ENCODE measurements at places on chromosomes 12 and 14.

GRCh38 chr12:29201296-29201695 is 52.2 kb downstream of the FAR2 start:
- DNase-seq, result no peak

DNA sequence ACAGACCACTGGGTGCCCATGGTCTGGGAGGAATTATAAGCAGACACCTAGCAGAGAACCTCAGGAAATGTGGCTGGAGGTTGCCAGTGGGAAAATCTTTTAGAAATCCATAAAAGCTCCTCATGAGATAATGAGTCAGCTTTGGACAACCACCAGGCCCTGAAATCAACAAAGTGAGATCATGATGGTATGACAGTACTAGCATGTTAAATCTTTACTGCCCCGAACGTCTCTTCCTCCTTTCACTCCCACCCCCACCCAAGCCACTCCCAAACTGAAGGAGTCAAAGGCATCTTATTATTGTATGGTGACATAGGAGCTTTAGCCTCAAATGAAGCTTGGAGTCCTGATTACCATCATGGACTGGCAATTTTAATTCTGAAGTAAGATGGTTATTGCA is 240.0 kb downstream of the DIO2 start:
- DNase-seq, result no peak

DNA sequence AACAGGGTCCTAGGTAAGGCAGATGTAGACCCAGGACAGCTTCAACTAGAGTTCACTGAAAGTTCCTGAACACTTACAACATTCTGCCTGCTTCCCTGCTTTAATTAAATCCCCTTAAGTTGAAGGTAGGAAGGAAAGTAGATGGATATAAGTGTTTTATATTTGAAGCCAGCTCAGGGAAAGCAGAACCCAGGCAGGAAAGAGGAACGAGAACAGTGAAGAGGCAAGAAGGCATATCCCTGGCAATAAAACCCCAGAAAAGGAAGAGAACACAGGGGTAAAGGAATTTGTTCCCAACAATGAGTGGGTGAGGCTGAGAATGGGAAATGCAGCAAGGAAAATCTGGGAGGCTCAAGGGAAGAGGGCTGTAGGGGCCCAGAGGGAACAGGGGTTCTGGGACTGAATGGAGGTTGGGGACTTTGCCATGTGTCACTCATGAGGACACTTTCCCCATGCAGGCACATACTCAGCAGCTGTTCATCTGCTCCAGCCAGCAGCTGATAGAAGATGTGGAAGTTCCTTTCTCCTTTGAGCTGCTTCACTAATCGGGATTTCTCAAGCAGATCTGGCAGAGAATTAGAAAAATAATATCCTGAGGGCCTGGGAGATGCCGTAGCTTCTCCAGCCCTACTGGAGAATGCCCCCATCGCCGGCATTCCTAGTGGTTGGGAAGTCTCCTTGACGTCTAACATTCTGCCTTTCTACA is 3.7 kb downstream of the MYO1A start:
- DNase-seq, result no peak

DNA sequence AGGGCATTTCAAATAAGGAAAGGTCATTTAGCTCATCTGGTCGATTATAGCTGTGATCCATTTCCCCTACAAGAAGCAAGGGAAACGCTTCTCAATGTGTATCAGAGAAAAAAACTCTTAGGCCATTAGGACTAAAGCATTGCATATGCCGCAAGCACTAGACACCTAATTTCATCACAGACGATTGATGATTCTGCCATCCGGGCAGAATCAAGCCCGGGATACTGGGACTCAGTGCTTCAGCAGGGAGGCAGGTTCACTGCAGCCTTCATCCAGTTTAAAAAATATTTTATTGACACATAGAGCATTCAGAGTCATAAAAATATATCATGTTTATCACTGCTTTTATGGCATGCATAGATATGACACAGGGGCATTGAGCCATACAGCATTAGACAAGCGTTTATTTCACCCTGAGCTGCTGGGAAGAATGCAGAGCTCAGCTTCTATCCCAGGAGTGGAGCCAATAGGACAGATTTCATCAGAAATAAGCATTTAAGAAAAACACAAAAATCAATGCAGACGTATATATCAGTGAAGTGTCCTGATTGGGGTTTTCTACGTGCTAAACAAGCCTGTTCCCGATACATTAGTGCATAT is 806.9 kb downstream of the GALC start:
- no peak for DNase-seq

DNA sequence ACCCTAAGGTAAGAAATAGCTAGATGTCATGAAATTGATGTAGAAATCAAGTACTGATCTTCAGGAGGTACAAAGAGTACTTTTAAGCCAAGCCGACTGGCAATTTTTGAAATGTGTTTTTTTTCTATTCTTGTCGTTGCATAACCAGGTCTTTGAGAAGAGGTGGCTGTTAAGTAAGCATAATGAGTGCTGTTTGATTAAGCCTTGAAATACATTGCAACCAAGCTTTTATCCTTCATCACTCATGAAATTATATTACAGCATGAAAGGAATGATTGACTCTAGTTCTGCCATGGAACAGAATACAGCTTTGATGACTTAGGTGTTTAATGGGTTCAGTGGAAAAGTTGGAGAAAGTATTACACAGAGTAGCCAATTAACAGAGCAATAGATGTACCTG is 1720.2 kb upstream of the SEL1L start:
- no peak for DNase-seq

DNA sequence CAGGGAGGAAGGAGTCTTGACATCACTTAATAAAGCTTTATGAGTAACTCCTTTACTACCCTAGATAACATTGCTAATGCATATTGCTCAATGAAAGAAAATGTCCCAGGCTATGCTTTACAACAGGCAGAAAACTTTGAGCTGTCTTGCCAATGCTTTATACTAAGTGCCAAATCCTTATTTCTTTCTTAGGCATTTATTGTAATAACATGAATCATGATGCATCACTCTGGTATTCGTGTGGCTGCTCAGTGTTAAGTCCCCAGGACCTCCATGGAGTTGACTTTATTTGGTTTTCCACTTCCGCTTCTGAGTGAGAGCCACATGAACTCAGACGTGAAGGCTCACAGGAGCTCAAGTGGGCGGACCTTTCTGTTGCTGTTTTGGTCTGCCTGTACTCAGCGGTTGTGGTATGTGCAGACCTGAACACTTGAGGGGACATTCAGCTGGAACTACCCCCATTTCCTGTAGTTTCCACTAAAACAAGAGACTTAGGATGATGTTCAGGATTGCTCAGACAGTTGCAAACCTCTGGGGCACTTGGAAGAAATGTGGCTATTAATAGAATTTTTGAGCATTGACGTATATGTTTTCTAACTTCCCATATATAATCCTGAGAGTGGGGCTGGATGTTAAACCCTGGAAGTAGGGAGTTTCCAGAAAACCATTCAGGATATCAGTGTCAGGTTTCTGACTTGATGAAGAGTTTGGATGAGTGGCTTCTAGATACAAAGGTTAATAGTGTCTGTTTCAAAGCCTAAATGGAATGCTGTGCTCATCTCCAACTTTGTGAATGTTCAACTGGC is 258.6 kb downstream of the MSRB3 start:
- no peak for DNase-seq

DNA sequence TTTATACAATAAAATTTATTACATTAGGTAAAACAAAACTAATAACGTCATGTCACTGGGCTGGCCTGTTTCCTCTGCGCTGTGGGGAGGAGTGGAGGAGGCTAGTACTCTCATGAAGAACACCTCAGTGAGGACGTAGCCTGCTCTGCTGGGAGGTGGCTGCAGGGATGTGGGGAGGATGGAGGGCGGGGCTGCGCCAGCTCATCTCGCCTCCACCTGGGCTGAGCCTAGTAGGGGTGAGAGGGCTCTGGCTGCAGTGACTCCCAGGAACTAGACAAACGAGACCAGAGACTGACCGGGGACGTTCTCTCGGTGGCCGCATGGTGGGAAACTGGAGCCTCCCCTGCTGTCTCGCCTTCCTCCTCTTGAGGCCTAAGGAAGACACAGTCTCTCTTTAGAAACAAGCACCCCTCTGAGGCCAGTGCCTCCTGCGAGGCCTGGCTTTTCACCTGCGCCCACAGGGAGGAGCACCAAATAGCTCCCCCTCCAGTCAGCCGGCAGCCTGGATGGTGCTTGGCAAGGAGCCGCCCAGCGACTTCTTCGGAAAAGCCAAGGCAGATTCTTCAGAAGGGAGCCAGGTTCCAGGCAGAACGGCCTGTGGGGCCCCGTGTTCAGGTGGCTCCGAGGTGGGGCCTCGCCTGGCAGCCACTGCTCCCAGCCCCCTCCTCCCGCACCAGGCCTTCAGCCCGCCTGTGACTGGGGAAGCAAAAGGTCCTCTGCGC is 62.4 kb downstream of the PLEKHG3 start:
- no peak for DNase-seq

- no peak for DNase-seq
These were observed 96.7 kb downstream of the ETV6 start for GRCh38 chr12:11746024-11746771.

- no peak for DNase-seq
These were observed 212.8 kb upstream of the BMP4 start for GRCh38 chr14:54169254-54169924.

GRCh38 chr12:4270831-4271716 is 2.5 kb upstream of the CCND2 start:
- DNase-seq, result no peak

- no peak for DNase-seq
These were observed 128.2 kb upstream of the RTL1 start for GRCh38 chr14:101031721-101032120.

- DNase-seq, result no peak
These were observed 12.1 kb upstream of the EML1 start for GRCh38 chr14:99781091-99781490.

DNA sequence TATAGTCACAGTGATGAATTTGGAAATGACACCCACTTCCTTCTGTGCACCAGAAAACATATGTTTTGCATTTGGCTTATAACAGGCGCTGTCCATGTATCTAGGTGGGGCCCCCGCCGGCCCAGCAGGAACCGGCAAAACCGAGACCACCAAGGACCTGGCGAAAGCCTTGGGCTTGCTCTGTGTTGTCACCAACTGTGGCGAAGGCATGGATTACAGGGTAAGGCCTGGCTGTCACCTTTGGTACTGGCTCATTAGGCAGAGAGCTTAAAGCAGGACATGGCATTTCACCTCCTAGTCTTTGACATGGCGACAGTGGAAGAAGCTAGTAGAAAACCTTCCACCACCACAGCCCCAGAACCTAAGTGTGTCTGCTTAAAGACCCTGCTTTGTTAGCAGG is 85.8 kb downstream of the DNAH10 start:
- no peak for DNase-seq

Data from SHP77 treated with DMSO at 0.1 percent for 48 hours (cell line).